Nucleus accumbens (tissue), 56 donors: ENCODE measurements at places on chromosomes 7 and 10.

DNA sequence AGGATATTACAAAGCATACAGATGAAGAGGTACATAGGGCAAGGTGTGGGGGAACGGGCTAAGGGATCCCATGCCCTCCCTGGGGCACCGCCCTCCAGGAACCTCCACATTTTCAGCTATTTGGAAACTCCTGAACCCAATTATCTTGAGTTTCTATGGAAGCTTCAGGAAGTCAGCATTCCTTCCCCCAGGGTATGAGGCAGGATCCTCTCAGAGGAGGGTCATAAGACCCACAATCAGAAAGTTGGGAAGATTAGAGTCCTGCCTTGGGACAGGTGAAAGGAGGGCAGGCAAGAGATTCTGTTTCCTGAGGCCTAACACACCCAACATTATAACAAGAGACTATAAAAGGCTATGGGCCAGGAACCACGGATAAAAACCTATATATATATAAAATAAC is 98.0 kb downstream of the RALA start:
- DNase-seq = no peak

GRCh38 chr7:146094356-146094755 is 22.2 kb upstream of the CNTNAP2 start:
- no peak for DNase-seq

DNA sequence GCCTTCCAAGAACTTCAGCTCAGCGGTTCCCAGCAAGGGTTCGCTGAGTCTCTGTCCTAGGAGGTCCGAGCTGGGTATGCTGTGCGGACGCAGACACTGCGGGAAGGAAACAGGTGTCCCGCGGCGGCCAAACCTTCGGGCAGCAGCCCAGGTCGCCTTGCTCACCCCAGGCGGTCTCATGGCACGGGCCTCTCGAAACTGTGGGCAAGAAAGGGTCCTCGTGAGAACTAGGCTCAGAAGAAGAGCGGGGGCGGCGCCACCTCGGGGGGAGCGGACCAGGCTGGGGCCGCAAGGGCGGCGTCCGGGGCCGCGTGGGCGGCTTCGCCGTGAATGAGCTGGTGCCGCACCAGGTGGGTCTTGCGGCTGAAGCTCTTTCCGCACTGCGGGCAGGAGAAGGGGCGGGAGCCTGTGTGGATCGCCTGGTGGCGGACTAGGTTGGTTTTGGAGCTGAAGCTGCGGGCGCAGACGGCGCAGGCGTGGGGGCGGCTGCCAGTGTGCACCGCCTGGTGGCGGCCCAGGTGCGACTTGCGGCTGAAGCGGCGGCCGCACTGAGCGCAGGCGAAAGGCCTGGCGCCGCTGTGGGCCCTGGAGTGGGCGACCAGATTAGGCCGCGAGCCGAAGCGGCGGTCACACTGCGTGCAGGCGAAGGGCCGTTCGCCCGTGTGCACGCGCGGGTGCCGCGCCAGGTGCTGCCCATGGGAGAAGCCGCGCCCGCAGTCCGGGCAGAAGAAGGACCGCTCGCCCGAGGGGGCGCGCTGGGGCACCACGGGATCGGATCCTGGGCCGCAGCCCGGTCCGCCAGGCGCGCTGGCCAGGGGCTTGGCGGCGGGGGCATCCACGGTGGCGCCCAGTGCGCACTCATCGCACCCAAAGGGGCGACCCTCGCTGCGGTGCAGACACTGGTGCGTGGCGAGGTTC is 8.6 kb downstream of the ZNF467 start:
- DNase-seq = no peak

DNA sequence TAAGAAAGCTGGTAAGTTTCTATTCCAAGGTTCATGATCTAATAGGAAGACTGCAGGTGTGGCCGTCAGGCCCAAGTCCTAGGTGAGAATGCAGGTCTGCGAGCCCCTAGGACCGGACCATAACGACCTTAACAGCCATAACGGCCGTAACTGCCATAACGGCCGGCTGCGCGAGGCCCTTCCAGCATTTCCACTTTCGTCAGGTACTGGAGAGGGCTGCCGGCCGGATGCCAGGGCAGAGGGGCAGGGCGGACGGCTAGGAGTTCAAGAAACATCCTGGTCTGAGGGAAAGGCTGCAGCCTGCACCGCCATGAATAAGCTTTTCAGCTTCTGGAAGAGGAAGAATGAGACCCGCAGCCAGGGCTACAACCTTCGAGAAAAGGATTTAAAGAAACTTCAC is at the start of gene ANKRD7:
TSS of gene ANKRD7 (plus strand) at position 184 of the 400 bp plus-strand sequence. CDS start at position 311, 127 bp downstream.
- DNase-seq = no peak

GRCh38 chr10:44558521-44558920 is 173.6 kb upstream of the CXCL12 start:
- DNase-seq = no peak

DNA sequence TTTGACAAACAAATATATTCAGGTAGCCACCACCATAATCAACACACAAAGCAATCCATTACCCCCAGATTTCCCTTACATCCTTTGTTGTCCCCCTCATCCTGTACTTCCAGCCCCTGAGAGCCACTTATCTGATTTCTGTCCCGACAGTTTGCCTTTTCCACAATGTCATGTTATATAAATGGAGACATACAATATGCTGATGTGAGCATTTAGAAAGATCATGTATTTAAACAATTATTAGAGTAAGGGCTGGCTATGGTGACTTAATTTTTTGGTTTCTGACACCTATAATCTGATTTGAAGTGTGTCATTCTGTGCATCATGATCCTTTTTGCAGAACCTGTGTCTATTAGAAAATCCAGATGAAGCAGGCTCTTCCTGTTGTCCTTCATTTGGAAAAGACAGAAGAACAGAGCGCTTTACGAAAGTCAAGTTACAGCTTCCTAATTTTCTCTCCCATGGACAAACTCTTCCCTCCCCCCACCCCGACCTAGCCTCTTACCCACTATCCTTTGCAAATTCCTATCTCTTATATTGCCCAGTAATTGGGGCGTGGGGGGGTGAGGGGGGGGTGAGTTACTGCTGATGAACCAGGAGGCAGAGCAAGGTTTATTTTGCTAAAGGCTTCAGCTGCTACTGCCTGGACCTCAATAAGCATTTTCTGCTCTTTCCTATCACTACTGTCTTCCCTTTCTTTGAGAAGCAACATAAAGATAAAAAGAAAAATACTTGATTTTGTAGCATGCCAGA is 252.4 kb upstream of the C7orf33 start:
- DNase-seq = no peak

DNA sequence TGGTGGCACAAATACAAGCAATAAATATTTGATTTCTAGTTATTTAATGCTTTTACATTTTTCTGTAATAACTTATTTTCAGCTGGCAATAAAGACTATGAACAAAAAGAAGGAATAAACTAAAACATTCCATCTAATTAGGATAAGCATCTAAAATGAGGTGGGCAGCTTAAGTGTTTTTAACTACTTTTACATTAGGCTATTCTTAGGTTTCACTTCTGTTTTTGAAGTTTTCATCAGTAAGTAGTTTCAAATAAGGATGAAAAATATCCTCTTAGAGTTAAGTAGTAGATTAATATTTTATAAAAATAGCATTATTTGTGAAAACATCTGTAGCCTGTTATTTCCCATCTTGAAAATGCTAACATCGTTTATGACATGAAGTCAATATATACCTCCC is 15.9 kb downstream of the NT5C2 start:
- no peak for DNase-seq

GRCh38 chr10:92742331-92743228 is 52.8 kb downstream of the HHEX start:
- DNase-seq = no peak

GRCh38 chr10:100528921-100529474 is 673 bp downstream of the NDUFB8 start:
- DNase-seq = no peak

DNA sequence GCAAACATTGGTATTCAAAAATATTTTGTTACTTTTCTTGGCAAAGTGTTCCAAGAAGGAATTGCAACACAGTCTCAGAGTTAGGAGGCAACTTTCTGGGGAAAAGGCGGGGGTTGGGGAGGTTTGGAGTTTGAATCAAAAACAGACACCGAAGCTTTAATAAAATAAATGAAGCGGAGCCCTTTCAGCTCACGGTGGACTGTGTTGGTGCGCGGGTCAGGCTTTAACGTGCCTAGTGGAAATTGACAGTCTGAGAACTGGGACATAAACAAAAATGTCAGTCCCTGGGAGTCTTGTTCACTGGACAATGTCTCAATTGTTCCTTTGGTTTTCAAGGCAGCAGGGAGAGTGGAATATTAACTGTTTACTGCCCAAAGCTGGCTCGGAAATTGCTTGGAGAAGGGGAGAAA is 109.3 kb downstream of the TCF7L2 start:
- DNase-seq = peak; percentile 30

GRCh38 chr10:74854610-74855009 is 28.2 kb downstream of the KAT6B start:
- no peak for DNase-seq

GRCh38 chr7:138749960-138750359 is 47.8 kb upstream of the TMEM213 start:
- DNase-seq = no peak

DNA sequence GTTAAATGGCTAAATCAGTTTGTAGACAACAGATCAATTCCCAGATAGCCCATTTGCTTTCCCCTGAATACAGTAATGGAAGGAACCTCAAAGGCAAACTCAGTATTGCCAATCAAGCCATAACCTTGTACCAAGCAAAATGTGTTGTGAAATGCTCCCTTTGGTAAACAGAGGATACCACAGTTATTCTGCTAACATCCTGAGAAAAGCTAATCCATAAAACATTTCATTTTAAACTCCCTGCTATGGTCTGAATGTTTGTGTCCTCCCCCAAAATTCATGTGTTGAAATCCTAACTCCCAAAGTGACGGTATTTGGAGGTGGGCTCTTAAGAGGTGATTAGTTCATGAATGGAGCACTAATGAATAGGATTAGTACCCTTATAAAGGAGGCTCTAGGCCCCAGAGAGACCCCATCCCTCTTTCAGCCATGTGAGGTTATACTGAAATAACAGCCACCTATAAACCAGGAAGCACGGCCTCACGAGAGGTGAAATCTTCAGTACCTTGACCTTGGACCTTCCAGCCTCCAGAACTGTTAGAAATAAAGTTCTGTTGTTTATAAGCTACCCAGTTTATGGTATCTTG is 89.3 kb upstream of the RNF148 start:
- DNase-seq = no peak

DNA sequence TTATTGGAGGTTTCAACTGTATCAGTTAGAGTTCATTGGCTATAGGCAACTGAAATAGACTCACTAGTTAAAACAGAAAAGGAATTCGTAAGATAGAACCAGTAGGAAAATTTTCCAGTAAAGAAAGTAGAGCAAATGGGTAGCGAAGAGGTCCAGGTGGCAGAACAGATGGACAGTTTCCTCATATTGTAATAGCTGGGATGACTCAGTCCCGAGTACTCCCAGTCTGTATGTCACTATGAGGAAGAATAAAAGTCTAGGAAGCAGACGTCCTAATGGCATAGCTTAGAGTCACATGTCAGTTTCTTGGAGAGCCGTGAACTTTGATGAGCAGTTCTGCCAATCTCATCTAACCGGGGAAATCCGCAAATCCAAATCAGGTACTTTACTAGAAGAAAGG is 95.3 kb downstream of the RNF32 start:
- DNase-seq = no peak

GRCh38 chr7:39248041-39248691 is 270.5 kb downstream of the POU6F2 start:
- no peak for DNase-seq

GRCh38 chr7:79774150-79774549 is 320.7 kb upstream of the MAGI2 start:
- no peak for DNase-seq

- DNase-seq = no peak
Observed at GRCh38 chr10:5896208-5897052, 6.4 kb downstream of the FBH1 start.

- DNase-seq = no peak
Observed at GRCh38 chr7:156180451-156181229, 368.4 kb upstream of the SHH start.
